ENCODE measurements at places on chromosomes 11 and 22.

GRCh38 chr11:46315783-46316563, 31.3 kb upstream of the DGKZ start:
- DNase-seq, result no peak

- DNase-seq, result no peak
Measured at GRCh38 chr22:22939588-22940368, 52.2 kb downstream of the IGLL5 start.

GRCh38 chr22:21033895-21034294, 1.5 kb upstream of the SLC7A4 start:
- DNase-seq, result no peak

DNA sequence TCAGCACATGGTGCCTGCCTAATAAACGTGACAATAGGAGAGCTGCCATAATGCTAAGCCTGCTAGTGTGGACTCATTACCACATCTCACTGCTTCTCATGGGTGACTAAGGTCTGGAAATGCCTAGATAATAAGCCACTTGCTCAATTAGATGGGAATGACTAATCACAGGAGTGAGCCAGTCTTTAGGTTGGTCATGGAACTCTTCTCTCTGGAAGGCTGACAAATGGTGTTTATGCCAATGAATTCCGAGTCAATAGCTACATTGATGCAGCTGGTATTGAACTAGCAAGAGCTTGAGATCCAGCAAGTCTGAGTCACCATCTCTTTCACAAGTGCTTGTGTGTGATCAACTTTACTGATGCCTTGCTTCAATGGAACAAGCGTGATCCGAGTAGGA, 334.9 kb downstream of the OPCML start:
- no peak for DNase-seq

DNA sequence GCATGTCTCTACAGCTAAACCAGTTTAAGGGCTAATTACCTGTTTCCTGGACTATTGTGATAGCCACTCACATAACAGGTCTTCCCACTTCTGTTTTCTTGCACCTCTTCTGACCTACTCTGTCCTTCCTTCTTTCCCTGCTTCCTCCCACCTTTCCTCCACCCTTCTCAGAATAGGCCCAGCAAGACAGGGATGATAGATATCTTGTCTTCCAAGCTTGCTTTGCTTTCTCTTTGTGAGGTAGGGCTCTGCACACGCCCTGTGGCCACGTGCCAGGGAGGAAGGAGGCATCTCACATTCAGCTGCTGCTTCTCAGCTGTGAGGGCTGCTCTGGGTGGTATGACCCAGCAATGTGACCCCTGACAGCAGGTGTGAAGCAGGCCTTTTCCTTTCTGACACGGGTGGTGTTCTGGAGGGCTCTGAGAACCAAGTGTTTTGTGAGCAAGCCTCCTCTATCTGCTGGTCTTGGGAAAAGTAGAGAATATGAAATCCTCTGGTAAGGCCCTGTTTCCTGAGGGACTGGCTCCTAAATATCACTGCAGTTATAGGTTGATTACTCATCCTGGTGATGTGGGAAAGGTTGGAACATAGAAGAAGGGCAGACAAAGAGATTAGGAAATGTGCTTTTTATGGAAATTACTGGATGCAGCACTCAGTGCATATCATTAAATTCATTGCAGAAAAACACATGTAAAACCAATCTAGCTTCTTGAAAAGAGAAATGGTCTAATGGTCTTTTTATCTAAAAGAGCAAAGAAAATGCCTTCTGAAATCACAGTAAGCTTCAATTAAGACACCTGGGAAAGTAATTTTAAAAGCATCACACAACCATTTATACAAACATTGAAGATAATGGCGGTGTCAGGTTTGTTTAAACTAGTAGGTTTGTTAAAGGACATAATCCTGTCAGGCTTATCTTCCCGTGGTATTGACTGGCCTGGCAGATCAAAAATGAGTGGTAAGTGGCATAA, 8.5 kb downstream of the AMOTL1 start:
- DNase-seq, result no peak

Data from HFF-Myc (cell line).